Caco-2 (cell line): ENCODE measurements at places on chromosomes 5 and 9. TPM values are rescaled to one million over a fixed set of nuclear protein-coding genes. Genes with fewer than 3 reads are reported as not detected.

The SARDH gene
- 0.36 and 0.37 TPM in 2 replicates for total RNA-seq

DNA sequence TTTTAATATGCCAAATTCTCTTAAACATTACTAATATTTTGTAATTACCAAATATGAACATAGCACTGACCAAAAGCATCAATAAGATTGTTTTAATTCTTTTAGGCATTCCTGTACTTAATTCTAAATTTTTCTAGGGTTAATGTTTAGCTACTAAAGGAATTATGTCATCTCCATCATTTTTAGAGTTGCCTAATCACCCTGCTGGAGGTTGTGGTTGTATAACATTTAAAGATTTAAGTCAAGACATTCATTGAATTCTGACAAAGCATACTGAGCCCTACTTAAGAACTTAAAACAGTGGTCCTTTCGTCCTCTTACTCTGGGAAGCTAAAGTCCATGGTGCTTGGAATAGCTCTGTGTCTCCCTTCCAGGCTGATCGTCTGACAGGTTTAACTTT is 28.1 kb upstream of the DAB2 start:
- no peak for DNase-seq

DNA sequence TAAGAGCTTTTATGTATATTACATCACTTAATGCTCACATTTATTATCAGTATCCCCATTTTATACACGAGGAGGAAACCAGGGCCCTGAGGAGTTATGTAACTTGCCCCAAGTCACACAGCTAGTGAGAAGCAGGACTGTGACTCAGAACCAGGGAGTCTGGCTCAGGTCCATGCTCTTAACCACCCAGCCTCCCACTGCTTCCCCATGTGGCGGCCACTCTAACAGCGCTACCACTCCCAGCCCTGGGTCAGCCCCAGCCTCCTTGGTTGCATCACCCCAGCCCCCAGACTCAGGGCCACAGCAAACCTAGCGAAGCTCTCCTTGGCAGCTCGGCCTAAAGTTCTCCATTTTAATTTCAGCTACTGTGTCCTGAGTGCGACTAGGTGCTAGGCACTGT is 159.1 kb downstream of the PAX5 start:
- no peak for DNase-seq

DNA sequence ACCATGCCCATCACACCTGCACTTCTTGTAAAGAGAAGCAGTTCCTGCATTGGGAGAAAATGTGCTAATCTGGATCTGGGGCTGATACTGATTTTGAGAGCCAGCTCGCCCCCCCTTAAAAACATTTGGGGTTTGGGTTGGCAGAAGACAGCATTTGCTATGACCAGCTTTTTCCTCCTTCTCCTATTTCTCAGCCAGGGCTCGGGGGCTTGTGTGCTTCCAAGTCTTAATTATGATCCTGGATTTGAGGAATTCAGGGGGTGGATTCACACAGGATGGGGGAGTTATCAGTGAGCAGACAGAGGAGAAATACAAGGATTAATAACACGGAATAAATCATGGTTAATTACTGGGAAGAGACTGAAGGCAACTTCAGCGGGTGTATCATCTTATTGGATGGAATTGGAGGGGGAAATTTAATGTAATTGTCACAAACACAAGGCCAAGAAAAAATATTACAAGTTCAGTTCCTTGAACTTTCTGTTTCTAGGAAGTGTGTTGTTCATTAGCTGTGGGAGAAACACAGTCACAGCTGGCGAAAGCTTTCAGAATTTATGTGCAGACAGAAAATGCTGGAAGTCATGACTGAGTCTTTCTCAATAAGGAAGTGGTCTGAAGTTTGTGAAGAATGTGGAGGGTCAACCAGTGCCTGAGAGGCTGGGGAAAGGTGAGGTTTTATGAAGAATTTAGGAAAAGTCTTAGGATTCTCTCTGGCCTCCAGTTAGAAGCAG is 15.3 kb downstream of the C9orf152 start:
- no peak for DNase-seq

GRCh38 chr5:651296-652022 is 39.3 kb downstream of the CEP72 start:
- DNase-seq = no peak
